Lower lobe of right lung (tissue), 2 donors: ENCODE measurements at places on chromosomes 6 and 20. TPM values are rescaled to one million over a fixed set of nuclear protein-coding genes. Genes with fewer than 3 reads are reported as not detected.

The ETV7 gene
- 5.2 TPM for total RNA-seq

- H3K36me3 ChIP-seq: no peaks in the 10 kb centered on the region
- DNase-seq: no peak
- H3K27ac ChIP-seq: no peak overlapping the region
- no peak overlapping the region for H3K4me3 ChIP-seq
- no peaks in the 10 kb centered on the region for H3K4me1 ChIP-seq
Observed at GRCh38 chr6:156487877-156488276, 289.3 kb upstream of the ARID1B start.

GRCh38 chr20:44437497-44437896 lies 38.2 kb upstream of the TTPAL start:
- H3K36me3 ChIP-seq: no peaks in the 10 kb centered on the region
- H3K4me1 ChIP-seq: no peaks in the 10 kb centered on the region
- no peak overlapping the region for H3K27ac ChIP-seq
- DNase-seq: no peak

DNA sequence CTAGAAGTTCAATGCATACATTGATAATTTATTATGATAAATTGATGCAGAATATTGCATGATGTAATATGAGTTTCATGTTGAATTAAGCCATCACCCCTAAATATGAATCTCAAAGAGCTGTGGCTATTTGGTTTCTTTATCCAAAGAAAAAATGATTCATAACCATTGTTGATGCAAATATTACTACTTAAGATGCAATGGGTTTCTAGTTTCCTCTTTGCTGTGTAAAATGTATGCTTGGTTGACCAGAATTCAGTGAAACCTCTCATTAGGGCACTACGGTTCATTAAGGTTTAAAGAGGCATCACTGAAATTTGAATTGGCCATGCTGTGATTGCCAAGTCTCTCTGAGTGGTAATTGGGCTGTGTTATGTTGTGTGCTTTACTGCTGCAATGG lies 492.5 kb upstream of the FLRT3 start:
- no peaks in the 10 kb centered on the region for H3K27me3 ChIP-seq
- H3K36me3 ChIP-seq: no peaks in the 10 kb centered on the region
- no peak for DNase-seq
- H3K4me3 ChIP-seq: no peak overlapping the region
- no peak overlapping the region for H3K27ac ChIP-seq
- H3K4me1 ChIP-seq: no peaks in the 10 kb centered on the region

GRCh38 chr6:150032598-150032997 lies 7.3 kb upstream of the RAET1L start:
- H3K27me3 ChIP-seq: peaks cover 28% of the 10 kb centered on the region
- DNase-seq: no peak
- H3K36me3 ChIP-seq: no peaks in the 10 kb centered on the region
- H3K27ac ChIP-seq: no peak overlapping the region
- no peak overlapping the region for H3K4me3 ChIP-seq

DNA sequence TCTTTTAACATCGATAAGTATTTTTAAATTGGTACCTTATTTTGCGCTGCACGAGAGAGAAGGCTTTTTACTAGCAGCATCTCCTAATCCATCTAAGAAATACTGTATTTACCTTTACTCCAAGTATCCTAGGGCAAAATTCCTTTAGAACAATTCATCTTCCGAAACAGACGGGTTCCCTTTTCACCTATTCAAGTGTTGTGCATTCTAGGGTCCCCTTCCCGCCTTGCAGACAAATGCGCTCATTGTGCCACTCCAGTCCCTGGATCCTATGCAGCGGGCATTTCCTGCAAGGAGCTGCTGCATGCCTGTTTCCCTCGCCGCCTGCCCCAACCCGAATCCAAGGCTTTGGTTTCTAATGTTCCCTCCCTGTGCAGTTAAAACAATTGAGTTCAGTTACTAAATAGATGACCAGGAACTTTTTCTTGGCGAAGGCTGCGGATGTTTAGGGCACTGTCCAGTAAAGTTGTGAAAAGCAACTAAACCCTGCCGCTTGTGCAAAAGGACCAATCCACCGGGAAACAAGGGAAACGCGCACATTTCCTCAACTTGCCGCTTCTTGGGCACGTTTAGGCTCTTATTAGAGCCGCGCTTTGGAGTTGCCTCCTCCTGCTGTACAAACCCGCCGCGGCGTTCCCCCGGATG lies 556 bp upstream of the SCAF8 start:
- no peak for DNase-seq
- no peaks in the 10 kb centered on the region for H3K36me3 ChIP-seq
- peak overlapping the region; percentile 95 for H3K4me3 ChIP-seq
- H3K4me1 ChIP-seq: peaks cover 41% of the 10 kb centered on the region
- H3K27me3 ChIP-seq: no peaks in the 10 kb centered on the region

DNA sequence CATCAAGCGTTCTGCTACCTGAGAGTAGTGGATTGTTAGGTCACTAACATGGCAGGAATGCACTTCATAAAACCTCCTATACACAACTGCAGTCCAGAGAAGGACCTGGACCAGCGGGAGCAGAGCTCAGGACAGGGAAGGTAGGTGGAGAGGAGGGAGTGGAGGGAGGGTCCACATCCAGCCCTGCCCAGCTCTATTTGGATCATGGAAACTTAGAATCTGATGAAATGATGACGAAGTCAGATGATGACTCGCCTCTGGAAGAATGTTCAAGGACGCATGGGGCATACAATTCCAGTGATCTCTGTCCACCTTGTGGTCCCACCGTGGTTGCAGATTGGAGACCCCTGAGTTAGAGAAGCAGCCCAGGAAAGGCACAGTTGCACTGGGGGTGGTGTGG lies 68.8 kb downstream of the CLIC5 start:
- DNase-seq: no peak
- no peaks in the 10 kb centered on the region for H3K27me3 ChIP-seq
- H3K4me3 ChIP-seq: no peak overlapping the region
- no peak overlapping the region for H3K27ac ChIP-seq

- H3K27ac ChIP-seq: no peak overlapping the region
- no peaks in the 10 kb centered on the region for H3K36me3 ChIP-seq
Observed at GRCh38 chr6:17352302-17352701, 41.1 kb upstream of the CAP2 start.

- no peak overlapping the region for H3K27ac ChIP-seq
- H3K4me3 ChIP-seq: no peak overlapping the region
- no peak for DNase-seq
Observed at GRCh38 chr20:15740046-15740775, 833.0 kb downstream of the KIF16B start.

- no peaks in the 10 kb centered on the region for H3K4me1 ChIP-seq
- H3K27me3 ChIP-seq: peaks cover 19% of the 10 kb centered on the region
- no peak for DNase-seq
- H3K36me3 ChIP-seq: no peaks in the 10 kb centered on the region
- H3K4me3 ChIP-seq: no peak overlapping the region
- H3K27ac ChIP-seq: no peak overlapping the region
Observed at GRCh38 chr20:36399969-36400545, 93.9 kb downstream of the DLGAP4 start.

- peak overlapping the region; percentile 89 for H3K27ac ChIP-seq
- H3K27me3 ChIP-seq: no peaks in the 10 kb centered on the region
- peak; percentile 80 for DNase-seq
- H3K36me3 ChIP-seq: peaks cover 13% of the 10 kb centered on the region
- H3K4me3 ChIP-seq: peak overlapping the region; percentile 81
- H3K4me1 ChIP-seq: peaks cover 62% of the 10 kb centered on the region
Observed at GRCh38 chr6:30684386-30685156, 1.9 kb downstream of the PPP1R18 start.

DNA sequence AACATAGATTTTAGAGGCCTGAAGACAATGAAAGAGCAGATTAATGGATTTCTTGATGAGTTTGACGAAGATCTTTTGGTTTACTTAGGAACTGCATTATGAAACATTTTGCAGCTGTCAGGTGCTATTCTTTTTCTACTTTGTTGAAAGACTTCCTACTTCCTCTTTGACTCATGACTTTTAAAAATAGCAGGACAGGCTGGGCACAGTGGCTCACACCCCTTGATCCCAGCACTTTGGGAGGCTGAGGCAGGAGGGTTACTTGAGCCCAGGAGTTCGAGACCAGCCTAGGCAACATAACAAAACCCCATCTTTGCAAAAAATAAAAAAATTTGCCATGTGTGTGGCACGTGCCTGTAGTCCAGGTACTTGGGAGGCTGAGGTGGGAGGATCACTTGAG lies 52.0 kb downstream of the ITCH start:
- no peaks in the 10 kb centered on the region for H3K4me1 ChIP-seq
- peaks cover 93% of the 10 kb centered on the region for H3K36me3 ChIP-seq
- H3K4me3 ChIP-seq: no peak overlapping the region
- no peaks in the 10 kb centered on the region for H3K27me3 ChIP-seq

GRCh38 chr20:22986601-22987000 lies 48.5 kb upstream of the SSTR4 start:
- H3K4me3 ChIP-seq: no peak overlapping the region
- DNase-seq: no peak
- H3K27ac ChIP-seq: no peak overlapping the region
- no peaks in the 10 kb centered on the region for H3K27me3 ChIP-seq

The FRMD1 gene
- not detected for total RNA-seq

DNA sequence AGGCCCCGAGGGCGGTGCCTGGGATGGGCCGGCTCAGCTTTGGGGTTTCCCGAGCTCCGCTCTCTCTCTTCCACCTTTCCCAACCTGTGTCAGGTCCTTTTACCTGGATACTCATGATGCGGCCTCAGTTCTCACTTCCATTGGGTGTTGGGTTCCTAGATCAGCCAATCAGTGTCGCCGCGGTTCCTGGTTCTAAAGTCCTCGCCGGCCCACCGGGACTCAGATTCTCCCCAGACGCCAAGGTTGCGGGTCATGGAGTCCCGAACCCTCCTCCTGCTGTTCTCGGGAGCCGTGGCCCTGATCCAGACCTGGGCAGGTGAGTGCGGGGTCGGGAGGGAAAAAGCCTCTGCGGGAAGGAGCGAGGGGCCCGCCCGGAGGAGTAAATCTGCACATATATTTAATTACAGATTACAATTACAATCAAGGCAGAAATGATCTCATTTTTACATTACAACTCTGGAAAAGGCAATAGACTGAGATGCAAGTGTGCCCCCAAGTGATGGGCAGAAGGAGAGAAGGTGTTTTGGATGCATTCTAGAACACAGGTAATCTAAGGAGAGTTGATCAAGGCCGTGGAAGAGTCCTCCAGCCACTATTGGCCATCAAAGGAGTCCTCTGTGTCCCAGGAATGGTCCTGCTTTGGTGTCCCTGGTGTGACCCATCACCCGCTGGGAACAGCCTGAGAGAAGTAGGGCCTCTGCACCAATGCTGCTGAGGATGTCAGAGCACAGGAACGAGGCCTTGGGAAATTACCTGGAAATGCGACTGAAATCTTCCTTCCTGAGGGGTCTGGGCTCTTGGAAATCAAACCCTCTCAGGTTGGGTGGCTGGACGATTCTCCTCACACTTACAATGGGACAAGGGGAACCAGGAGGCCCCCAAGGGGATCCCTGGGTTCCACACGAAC lies 34.7 kb upstream of the MICB start:
- H3K27me3 ChIP-seq: no peaks in the 10 kb centered on the region
- no peaks in the 10 kb centered on the region for H3K36me3 ChIP-seq

DNA sequence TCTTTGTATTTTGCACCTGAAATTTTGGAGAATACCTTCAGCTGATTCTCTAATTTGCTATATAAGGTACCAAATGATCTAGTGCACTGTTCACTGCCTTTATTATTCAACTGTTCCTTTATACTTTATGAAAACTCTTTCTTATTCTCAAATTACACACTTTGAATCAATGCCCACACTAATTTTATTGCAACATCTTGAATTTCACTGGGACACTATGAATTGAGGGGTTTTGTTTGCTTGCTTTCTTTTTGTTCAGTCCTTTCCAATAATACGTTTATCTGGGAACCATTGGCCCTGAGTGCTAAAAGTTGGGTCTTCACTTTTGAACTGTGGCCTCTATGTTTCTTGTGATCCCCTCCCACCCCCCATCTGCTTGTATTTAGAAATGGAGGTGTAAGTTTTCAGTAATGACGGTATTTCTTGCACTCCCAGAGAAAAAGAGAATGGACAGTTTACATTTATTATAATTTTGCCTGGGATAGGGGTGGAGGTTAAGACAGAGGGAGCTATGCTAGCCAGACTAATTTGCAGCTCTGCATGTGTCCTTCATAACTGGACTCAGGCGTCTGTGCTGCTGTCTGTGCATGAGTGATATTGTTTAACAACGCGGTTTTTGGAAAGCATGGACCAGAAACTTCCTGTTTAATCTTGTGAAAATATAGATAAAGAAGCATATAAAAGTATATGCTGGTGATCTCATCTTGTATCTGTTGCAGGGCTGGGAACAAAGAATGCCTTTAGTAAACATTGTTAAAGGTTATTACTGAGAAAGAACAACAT lies 98.1 kb downstream of the DNAH8 start:
- DNase-seq: no peak
- H3K27me3 ChIP-seq: no peaks in the 10 kb centered on the region
- H3K36me3 ChIP-seq: no peaks in the 10 kb centered on the region
- no peaks in the 10 kb centered on the region for H3K4me1 ChIP-seq
- no peak overlapping the region for H3K27ac ChIP-seq

DNA sequence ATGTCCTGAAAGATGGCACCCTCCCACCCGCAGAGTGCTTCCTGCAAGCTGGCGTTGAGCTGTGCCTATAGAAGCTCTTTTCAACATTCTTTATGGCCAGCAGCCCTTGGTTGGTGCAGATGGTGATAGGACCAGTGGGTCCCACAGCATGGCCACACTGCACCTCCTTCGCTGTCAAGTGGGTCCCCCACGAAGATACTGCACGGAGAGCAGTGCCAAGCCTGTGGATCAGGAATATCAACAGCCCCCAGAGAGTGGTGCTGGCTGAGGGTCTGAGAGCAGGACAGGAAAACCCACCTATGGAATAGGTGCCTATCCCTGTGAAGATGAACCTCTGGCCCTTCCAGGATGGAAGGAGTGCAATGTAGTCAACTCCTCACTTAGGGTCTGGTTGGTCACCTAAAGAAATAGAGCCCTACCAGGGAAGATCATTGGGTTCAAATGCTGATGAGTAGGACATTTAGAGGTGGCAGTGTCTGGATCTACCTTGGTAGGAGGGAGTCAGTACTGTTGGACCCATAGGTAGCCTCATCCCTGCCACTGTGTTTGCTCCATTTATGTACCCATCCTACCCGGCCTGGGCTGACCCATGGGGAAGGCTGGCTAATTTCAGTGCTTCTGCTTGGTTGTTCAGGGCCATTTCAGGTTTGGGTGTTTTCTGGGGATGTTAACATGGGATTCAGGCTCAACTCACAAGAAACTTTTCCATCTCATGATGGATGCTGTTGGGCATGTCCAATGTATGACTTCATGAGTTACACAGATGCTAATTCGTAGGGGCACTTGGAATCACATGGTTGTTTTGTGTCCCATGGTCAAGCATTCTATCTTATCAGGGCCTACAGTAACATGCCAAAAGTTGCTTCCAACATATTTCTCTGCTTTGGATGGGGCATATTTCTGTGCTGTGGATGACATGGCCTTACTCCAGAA lies 33.4 kb upstream of the MICB start:
- peaks cover 45% of the 10 kb centered on the region for H3K4me1 ChIP-seq
- H3K27ac ChIP-seq: no peak overlapping the region
- DNase-seq: no peak
- H3K4me3 ChIP-seq: peak overlapping the region; percentile 67
- H3K27me3 ChIP-seq: no peaks in the 10 kb centered on the region
- H3K36me3 ChIP-seq: no peaks in the 10 kb centered on the region
